Skeletal muscle cell (primary cell): ENCODE measurements at places on chromosomes 2 and 18.

DNA sequence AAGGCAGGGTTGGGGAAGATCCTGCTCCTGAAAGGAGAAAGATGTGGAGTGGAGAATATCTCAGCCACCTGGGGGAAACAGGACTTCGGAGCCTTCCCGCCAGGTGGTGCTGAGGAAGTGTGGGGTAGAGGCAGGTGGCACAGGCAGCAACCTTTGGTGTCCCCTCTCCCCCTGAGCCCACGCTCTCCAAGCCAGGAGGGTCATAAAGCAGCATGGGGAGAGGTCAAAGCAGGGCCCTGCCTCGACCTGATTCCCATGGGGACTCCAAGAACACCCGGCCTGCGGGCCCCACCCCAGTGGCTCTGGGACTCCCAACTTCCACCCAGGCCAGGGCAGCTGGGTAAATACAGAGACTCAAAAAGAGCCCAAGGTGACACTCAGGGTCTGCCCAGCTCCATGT is 54.3 kb upstream of the SLC66A3 start:
- no peak for DNase-seq

GRCh38 chr2:55063713-55064323 is 13.6 kb upstream of the RTN4 start:
- no peak for DNase-seq

- DNase-seq: no peak
Observed at GRCh38 chr18:34951625-34952379, 89.4 kb upstream of the MAPRE2 start.

DNA sequence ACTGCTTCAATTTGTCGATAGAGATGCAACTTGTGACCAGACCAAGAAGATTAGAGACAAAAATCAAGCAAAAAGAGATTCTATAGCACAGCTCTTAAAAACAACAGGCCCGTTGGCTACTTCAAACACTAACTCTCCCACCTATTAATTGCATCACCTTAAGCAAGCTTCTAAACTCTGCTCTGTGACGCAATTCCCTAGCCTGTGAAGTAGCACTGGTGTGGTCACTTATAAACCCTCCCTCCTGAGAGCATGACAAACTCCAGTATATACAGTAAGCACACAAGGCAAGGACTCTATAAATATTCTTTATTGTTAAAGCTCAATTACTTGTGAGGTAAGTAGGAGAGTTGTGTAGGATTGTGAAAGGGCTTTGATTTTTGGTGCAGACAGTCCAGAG is 72.3 kb downstream of the CMPK2 start:
- DNase-seq: no peak

DNA sequence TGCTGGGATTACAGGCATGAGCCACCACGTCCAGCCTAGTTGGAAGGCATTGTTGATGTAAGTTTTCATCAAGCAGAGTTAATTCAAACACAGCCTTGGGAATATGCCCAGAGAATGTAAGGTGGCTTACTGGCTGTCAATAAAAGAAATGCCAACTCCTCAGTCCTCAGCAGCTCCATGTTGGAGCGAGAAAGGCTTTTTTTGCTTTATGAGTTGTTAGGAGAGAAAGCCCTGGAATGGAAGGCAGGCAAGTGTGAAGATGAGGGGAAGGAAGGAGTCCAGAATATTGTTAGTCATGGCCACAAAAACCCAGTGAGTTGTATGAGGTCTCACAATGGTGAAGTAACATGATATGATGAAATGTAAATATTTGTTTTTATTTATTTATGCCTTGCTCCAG is 57.1 kb downstream of the MAP4K4 start:
- no peak for DNase-seq

DNA sequence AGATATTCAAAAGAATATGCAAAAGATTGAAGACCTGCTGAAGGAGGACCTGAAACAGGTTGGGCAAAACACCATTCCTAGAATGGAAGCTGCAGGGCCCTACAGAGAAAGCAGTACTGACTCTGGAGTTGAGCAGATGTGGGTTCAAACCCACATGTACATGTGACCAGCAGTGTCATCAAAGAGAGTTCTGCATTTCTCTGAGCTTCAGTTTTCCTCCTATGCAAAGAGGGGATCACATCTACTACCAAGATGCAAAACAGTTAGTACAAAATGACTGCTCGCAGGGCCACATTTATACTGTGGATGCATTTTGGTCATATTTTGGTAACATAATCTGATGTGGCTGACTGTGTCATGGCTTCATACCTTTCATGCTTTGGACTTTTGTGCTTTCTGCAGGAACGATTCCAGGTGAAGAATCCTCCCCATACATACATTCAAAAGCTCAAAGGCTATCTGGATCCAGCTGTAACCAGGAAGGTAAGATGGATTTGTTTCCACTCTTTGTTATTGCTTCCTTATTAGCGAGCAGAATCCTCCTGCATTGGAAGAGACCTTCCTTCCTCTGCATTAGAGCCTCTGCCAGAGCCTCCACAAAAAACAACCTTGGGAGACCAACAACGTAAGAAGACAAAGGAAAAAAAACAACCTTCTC is 174.8 kb downstream of the PRPF40A start:
- DNase-seq: no peak

DNA sequence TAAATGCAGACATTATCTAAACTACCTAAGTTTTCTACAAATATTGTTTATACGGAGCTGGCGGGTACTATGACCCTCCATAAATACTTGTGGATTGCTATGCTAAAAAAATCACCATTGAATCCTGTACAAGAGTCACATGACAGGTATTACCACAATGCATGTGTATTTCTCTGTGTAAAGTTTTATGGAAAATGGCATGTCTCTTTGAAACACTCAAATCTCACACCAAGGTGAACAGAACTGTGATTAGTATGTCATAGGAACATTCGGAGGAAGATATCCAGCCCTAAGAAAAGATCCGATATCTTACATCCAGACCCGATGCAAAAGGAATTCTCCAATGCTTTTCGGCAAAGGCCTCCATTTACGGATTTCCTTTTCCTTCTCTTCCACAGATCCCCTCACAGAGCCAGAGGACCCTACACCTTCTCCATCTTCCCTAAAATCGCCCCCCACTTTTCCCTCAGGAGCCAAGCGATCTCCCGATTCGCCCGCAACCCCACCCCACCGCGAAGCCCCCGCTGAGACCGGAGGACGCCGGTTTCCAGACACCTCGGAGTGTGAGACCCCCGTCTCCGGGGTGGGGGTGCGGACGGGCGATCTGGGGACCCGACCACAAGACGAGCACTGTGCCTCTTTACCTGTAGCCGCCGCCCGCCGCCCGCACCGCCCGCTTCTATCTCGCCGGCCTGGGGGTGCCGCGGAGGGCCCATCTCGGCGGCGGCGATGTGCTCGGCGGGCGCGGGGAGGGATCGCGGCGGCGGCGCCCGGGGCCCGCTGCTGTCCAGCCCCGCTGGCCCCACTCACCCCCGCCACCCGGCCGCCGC is 1.2 kb downstream of the SAP130 start:
- no peak for DNase-seq

GRCh38 chr2:53103679-53104078 is 663.9 kb upstream of the CHAC2 start:
- no peak for DNase-seq

- peak; percentile 29 for DNase-seq
Observed at GRCh38 chr2:53880756-53881155, 21.0 kb upstream of the GPR75 start.

DNA sequence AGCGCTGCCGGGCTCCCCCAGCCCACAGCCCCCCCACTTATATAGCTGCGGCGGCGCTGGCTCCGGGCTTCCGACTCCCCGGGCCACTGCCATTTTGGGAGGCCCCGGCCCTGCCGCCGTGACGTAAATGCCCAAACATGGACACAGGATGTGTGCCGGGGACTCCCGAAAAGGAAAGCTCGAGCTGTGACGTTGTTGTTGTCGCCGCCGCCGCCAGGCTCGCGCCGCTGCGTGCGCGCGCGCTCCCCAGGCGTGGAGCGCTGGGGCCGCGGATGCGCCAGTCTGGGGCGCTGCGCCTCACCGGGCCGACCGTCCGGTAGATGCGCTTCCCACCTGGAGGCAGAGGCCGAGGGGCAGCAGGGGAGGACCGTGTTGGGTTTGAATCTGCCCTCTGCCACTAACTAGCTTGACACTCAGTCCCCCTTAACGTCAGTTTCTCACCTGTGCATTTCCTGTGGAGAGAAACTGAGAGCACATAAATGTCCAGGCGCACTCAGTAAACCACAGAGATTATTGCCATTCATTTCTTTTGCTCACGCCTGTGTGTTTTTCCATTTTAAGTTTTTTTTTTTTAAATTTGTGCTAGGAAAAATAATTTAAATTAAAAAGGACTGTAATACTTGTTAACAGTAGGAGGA is at the start of gene EGR4:
Gene EGR4 (minus strand): TSS at position 15 of the 638 bp plus-strand sequence. CDS start 231 bp downstream, outside the sequence.
- no peak for DNase-seq

- DNase-seq: no peak
Observed at GRCh38 chr2:60707750-60708371, 48.2 kb upstream of the PAPOLG start.

- DNase-seq: no peak
Observed at GRCh38 chr18:47346016-47346415, 94.6 kb upstream of the SKOR2 start.

DNA sequence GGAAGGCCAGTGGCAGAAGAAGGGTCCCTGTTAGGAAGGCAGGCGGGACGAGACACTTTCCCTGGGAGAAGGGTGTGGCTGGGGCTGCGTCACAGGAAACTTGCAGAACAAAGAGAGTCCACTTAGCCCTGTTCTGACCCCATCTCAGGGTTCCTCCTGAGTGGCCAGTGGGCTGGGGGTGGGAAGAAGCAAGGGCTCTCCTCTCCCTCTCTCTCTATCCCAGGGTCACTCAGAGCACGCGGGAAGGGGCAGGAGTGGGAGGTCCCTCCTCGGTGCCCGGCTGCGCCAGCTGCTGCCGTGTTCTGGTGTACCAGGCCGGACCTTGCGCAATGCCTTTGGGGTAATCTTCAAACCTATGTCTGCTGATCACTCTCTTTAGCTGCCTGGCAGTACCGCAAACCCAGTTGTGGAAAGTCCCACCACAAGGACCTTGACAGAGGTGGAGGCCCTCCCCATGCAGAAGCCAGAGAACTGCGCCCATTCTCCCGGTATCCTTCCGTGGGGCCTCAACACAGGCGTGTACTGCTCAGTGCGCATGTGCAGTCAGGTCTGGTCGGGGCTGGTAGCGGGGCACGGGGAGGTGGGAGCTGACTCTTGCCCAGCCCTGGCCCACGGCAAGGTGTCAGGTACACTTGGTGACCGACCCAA is 47.8 kb upstream of the ST3GAL5 start:
- no peak for DNase-seq

DNA sequence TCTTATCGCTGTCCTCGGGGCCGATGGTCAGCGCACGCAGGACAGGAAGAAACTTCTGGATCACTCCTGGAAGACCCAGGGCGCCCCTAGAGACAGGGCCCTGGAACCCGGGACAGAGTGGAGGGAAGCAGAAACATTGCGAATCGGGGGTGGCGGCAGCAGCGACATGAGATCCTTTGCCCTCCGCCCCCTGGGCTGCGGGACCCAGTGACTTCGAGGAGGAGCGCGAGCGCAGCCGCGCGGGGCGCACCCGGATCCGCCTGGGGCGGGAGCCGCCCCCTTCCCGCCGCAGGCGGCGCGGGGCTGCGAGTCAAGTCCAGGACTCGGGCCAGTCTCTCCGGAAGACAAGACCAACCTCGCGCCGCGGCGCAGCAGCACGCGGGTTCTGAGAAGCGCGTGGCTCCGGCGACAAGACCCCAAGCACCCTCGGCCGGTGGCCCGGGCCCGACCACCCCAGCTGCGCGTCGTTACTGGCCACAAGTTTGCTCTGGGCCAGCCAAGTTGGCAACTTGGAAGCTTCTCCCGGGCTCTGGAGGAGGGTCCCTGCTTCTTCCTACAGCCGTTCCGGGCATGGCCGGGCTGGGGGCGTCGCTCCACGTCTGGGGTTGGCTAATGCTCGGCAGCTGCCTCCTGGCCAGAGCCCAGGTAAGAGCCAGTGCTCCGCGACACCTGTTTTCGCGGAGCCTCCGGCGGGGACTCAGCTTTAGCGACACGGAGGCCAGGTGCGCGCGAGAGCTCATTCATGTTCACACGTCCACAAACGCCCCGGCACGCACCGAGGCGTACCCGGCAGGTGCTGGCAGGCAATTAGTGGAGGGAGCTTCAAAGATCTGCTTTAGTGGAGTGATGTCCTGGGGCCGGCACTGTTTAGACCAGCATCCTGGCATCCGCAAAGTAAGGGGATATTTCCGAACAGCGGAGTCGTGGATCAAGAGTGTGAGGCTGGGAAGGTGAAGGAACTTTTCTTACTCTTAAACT is at the start of gene PTH2R:
Gene PTH2R (plus strand): TSS at position 319 of the 978 bp plus-strand sequence. CDS start 252 bp downstream, at position 571.
- no peak for DNase-seq

GRCh38 chr2:210207929-210208328 is 17.3 kb downstream of the ACADL start:
- no peak for DNase-seq
